ENCODE measurements at places on chromosomes 5 and 9. TPM values are rescaled to one million over a fixed set of nuclear protein-coding genes. Genes with fewer than 3 reads are reported as not detected.

Gene CDH9
- not detected for total RNA-seq

Gene SLC34A1
- not detected for total RNA-seq

Gene EQTN
- not detected for total RNA-seq

Gene CRHBP
- total RNA-seq = 10.3 TPM

Gene COL5A1
- 10.9 TPM for total RNA-seq

Gene HABP4
- 20.5 TPM for total RNA-seq

Gene OLFM1
- total RNA-seq = 9.7 TPM

Gene ADAMTSL2
- total RNA-seq = 27.7 TPM

Gene SLC36A3
- not detected for total RNA-seq

Gene LRRC19
- not detected for total RNA-seq

Gene SPARC
- 292 TPM for total RNA-seq

Gene C5orf58
- total RNA-seq = not detected

Gene OR1J2
- not detected for total RNA-seq

Gene MEGF10
- 0.71 TPM for total RNA-seq

Gene BTNL3
- total RNA-seq = not detected

Gene NR5A1
- not detected for total RNA-seq

Gene TXNDC8
- total RNA-seq = not detected

Measured in right atrium auricular region (tissue), 2 donors.